ENCODE measurements at places on chromosomes 12 and 14. TPM values are rescaled to one million over a fixed set of nuclear protein-coding genes. Genes with fewer than 3 reads are reported as not detected.
A peak's percentile ranks its signal among the peaks of the same experiment; 100 is the strongest.

GRCh38 chr14:53151523-53152183 lies 1.5 kb downstream of the DDHD1 start:
- no peak for DNase-seq

- DNase-seq: peak; percentile 6
Measured at GRCh38 chr14:100537446-100538350, 49.5 kb downstream of the BEGAIN start.

DNA sequence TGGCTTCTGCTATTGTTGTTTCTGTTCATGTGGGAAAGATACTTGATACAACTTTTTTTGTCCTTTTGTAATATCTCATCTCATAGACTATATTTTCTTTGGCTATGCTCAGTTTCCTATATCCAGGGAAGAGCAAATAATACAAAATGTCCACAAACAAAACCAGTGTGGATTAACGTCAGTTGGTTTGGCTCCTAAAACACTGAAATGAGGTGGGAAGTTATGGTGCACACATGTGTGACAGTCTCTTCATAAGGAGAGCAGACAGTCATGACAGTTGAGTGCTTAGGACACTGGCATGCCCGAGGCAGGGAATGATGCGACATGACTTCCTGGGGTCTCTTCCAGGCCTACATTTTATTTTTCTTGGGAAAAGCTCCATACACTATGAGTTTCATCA lies 27.5 kb downstream of the RHOJ start:
- DNase-seq: no peak

GRCh38 chr14:76654573-76655108 lies 106.6 kb upstream of the VASH1 start:
- no peak for DNase-seq

DNA sequence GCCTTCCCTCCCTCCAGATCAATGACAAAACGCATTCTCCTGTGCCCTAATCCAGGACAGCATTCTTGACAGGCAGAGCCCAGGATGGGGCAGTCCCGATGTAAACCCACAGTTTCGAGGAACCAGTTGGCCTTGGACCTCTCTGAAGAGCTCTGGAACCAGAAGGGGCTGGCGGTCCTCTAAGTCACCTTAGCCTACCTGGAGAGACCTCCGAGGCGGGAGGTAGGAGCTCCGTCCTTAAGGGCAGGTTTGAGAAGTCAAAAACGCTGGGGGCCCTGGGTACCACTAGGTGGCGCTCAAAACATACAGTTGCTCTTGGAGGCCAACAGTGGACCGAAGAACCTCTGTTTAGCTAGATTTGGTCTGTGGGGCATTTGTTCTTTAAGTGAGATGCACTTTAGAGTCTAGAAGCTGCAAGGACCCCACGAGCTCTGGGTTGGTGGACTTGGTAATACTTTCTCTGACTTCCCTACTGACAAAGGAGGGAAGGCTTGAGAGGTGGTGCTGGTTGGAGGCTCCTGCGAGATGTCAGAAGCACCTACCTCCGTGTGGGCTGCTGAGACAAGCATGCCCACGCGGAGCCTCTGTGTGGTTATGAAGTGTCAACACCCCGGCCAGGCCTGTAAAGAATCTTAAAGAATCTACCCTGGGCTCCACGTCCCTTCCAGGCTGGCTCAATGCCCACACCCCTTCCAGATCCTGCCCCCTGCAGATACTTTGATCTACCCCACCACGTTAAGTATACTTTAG lies 74.8 kb upstream of the CHST11 start:
- peak; percentile 79 for DNase-seq

DNA sequence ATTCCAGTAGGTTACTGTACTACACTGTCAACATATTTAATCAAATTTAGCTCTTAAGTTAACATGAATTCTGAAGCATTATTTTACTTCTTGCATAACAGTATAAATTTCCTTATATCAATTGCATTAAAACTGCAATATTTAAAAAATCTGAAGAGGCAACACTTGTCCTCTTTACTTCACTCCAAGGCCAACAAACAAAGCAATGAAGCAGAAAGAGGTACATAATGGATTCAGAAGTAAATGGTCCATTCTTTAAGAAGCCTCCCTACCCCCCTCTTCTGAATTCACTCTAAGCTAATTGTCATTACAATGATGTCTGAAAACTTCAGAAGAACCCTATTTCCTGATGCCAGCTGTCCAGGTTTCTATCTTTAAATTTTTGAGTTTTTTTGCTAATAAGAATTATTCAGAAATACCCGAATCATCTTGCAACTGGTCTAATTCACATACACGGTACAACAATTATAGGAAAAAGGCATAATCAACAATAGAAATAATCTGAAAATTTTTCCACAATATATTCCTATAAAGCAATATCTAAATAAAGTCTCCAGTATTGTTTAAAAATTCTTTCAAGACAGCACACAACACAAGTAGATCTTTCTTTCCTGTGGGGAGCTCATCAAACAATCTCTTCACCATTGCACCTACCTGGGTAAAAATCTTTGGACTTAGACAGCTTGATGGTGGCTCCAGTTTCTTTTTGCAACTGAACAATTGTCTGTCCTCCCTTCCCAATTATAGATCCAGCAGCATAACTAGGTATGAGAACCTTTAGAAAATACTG lies 2.9 kb downstream of the NOVA1 start:
- DNase-seq: no peak

AHSA1 gene
- total RNA-seq: 114 TPM

RAB3IP gene
- total RNA-seq: 14.8 TPM

DNA sequence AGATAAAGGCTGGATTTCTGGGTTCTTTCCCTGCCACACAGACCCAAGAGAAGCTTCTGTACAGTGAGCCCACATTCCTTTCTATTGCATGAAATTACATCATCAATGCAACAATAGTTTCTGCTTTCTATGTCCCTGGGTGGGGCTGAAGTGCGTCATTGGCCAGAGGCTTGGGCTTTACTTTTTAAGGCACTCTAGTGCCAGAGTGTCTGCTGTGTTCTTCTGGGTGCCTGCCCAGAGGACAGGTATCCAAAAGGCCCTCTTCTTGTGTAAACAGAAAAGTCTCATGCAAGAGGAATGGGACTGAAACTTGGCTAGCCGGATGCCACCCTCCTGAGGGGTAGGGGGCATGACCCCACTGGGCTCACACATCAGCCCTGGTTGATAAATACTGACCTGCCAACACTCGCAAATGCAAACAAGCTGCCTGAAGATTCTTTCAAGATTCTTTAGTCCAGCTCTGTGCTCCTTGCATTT lies 5.9 kb downstream of the KRT86 start:
- no peak for DNase-seq

DNA sequence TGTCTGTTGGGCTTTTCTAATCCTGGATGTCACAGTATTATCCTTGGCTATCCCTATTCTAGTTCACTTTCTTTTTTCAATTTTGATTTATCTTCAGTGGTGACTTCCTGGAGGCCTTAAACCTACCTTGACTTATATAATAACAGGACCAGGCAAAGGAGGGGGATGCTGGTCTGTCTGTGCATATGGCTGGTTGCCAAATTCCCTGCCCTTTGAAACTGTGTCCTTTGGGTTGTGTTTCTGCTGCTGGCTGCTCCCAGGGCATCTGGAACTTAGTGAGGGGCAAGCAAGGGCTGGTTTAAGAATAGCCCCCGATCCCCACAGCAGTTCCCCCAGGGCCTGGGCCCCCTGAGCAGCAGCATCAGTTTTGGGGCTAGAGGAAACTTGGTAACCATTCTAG lies 96.0 kb upstream of the MAX start:
- no peak for DNase-seq

GRCh38 chr12:25767606-25768005 lies 190.9 kb upstream of the RASSF8 start:
- no peak for DNase-seq

ACSM4 gene
- not detected for total RNA-seq

DNA sequence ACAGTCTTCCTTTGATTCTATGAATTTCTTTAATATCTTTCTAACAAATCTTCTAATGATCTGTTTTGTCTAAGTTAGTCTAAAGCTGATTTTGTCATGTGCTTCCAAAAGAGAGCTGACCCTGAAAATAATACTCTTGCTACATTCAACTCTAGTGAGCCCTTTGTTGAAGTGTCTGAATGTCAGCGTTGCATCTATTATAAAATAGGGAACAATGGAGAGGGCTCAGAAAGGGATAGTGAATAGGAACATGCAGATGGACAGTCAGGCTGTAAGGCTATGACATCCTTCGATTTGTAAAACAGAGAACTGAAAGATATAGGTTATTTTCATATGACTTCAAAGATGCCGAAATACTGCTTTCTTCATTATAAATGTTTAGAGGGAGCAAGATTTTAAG lies 304.5 kb downstream of the GALC start:
- DNase-seq: no peak
